ENCODE measurements at places on chromosomes 3 and 15.
A peak's percentile ranks its signal among the peaks of the same experiment; 100 is the strongest.

GRCh38 chr3:184602372-184603150, 41.0 kb downstream of the EPHB3 start:
- no peak for DNase-seq

- DNase-seq, result no peak
Measured at GRCh38 chr3:149494022-149494758, 19.7 kb downstream of the TM4SF4 start.

DNA sequence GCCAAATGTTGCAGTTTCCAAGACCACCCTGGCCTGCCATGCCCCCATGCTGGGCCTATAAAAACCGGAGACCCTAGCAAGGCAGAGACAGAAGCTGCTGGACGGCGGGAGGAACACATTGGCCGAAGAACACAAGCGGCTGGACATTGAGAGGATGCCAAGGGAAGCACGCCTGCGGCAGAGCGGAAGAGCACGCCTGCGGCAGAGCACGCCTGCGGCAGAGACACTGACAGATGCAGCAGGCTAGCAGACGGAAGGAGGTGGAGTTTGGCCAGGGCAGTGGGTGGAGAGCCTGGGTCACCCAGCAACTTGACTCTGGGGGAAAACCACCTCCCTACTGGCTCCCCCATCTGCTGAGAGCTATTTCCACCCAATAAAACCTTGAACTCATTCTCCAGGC, 322.3 kb upstream of the TBL1XR1 start:
- DNase-seq, result no peak

GRCh38 chr3:20060974-20061685, 20.9 kb downstream of the KAT2B start:
- no peak for DNase-seq

GRCh38 chr3:26312816-26313215, 309.8 kb upstream of the LRRC3B start:
- DNase-seq, result no peak

DNA sequence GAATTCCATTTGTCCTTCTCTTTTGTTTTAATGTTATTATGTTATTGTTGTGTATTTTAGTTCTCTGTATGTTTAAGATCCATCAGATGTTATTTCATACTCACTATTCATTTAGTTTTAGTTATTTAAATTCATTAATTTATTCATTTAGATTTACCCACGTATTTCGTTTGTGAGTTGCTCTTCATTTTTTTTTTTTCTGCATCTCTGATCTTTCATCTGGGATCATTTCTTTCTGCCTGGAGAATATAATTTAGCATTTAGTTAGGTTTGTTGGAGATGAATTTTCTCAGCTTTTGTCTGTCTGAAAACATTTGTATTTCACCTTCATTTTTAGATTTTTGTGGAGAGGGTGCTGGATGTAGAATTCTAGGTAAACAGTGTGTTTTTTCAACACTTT, 12.9 kb downstream of the NEO1 start:
- DNase-seq, result no peak

GRCh38 chr15:65785151-65785550, 6.9 kb downstream of the DENND4A start:
- DNase-seq, result no peak

- peak; percentile 33 for DNase-seq
Measured at GRCh38 chr3:114498539-114499370, 204.9 kb downstream of the TIGIT start.

DNA sequence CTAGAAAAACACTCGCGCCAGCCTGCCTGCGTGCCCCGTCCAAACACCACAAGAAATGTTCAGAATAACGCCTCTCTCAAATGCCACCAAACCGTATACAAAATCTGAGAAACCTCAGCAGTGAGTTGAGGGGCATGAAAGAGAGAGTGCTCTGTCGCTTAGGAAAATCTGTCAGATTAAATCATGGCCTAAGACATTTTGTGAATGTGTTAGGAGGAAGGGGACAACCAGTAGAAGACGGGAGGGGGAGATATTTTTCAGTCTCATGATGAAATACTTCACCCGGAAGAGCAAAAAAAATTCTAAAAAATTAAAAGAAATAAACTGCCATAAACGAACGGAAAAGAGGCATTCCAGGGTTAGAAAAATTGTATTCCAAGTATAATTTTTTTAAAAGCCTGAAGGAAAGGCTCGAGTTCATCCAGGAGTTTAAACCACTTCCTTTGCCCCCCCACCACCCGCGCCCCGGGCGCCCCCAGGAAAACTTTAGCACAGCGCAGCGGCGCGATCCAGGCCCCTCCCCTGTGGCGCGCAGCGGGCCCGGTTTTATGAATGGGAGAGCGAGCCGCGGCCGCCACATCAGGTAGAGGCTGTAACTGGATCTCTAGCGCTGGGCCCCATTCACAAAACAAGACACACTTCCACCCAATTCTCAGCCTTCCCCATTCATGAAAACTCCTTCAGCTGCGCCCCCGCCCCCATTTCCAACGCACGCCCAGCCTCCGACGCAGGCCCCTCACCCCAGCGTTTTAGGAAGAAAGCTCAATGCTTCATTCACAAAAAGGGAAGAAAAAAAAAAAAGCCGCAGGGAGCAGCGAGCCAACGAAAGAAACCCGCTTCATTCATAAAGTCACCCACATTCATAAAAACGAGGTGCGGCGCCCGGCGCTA, 1.4 kb downstream of the ETV5 start:
- DNase-seq, result no peak

DNA sequence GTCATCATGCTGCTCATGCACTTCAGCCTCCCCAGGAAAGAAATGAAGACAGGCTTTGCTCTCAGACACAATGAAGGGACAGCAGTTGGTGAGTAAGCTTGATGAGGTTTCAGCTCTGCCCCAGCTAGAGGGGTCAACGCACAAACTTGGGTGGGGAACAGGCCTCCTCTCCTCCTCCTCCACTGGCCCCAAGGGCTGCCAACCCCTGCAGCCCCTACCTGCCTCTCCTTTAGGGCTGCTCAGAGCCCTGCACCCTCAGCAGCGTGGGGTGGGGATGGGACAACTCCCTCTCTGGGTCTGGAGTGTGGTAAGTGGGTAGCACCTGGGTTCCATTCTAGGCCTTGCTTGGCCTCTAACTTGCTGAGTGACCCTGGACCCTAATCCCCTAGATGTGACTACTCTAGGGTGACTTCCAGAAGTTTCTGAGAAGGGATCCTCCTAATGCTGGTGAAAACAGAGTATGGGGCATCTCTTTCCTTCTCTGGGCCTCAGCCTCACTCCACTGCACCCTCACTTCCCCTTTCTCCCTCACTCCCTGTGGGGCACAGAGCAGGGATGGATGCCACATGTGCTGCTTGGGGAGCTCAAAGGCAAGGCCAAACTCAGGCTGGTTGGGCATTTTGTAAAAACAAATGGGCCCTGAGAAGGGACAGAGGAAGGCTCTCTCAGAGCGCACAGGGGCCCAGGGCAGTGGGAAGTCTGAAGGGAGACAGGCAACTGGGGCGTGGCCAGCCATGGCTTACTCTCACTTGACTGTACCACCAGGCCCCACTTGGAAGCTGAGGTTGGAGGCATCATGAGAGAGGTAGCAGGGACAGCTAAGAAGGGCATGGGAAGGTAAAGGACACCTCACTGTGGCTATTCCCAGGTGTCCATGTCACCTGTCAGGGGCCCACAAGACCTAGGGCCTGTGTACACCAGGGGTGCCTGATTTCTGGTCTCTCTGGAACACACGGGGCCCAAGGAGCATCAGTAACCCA, 64.0 kb downstream of the SYNM start:
- no peak for DNase-seq

DNA sequence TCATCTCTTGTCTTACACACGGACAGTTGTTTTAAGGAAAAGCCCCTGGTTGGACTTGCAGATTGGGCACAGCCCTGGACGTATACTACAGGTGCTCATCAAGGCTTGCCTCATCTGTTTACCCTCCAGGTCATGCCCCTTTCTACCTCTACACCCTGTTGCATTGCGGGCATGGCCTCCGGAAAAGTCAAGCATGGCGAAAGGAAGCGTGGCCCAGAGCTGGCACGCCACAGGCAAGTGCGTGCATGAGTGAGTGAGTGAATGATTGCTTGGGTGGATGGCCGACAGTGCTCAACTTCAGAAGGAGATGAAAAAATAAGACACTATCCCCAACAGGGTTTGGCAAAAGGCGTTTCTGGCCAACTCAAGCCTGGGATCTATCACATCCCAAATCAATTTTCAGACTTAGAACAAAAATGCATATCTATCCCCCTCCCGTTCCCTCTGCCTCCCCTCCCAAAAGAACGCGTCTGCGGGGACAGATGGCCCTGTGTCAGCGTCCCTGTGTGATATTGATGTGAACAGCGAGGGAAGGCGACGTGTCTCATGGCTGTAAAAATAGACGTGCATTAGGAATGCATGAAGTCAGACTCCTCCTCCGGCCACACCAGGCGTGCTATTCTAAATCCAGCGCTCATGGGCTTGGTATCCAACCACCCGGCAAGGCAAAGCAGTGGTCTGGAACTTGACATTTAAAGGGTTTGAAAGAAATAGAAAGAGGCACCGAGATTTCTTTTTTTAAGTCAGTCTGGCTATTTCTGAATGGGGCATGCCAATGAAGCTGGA, 96.0 kb downstream of the RPLP1 start:
- DNase-seq, result no peak

GRCh38 chr15:57253500-57253899, 122.8 kb upstream of the CGNL1 start:
- DNase-seq, result no peak

Measured in AG09309 (cell line).